ENCODE measurements at places on chromosomes 3 and 15.
A peak's percentile ranks its signal among the peaks of the same experiment; 100 is the strongest.

GRCh38 chr3:132898141-132898540, 140.1 kb upstream of the TMEM108 start:
- DNase-seq, result no peak

GRCh38 chr3:12356996-12357395, 68.1 kb downstream of the PPARG start:
- DNase-seq, result no peak

DNA sequence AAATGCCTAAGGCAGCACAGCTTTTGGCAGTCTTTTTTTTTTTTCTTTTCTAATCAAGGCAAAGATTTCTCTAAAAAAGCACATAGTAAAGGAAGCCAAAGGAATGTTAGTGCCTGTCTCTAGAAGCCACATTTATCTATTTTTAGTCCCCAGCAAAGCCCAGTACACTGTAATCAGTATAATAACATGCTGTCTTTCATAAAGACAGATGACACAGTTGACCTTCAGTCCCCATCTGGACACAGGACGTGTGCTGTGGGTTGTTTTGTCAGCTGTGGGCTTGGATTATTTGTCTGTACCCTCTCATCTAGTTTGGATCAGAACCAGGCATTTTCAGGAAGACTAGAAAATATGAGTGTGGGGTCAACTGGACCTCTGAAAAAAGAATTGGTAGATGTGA, 110.4 kb upstream of the CTNNB1 start:
- DNase-seq, result no peak

GRCh38 chr3:134348524-134348923, 25.7 kb downstream of the AMOTL2 start:
- DNase-seq, result no peak

- DNase-seq, result no peak
Measured at GRCh38 chr15:78082106-78082742, 4.7 kb upstream of the TBC1D2B start.

GRCh38 chr3:151480492-151480891, 19.6 kb upstream of the IGSF10 start:
- no peak for DNase-seq

DNA sequence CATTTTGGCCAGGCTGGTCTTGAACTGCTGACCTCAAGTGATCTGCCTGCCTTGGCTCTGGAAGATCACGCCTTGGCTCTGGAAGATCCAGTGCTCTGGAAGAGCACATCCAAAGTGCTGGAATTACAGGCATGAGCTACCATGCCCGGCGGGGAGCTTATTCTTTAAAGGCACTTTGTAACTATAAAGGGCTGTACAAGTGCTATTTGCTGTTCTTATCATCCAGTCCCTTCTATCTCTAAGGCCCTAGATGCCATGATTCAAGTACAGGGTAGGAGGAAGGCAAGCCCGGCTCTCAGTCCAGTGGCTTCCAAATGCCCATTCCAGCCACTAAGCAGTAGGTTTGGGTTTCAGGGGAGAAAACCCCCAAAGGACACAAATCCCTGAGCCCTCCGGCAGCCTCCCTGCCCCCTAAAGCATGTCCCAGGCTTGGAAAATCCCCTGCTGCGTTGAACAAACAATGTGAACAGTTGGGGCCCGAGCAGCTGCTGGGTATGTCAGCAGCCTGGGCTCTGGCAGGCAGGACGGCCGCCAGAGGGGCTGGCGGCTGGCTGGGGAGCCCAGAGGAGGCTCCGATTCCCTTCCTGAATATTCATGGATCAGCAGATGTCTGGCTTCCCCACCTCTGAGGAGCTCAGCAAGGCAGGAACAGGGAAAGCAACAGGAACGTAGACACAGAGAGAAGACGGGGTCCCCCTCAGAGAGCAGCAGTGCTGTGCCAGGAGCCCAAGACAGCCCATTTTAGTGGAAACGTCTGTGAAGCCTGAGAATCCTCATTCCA, 7.7 kb downstream of the IGDCC4 start:
- DNase-seq, result no peak

DNA sequence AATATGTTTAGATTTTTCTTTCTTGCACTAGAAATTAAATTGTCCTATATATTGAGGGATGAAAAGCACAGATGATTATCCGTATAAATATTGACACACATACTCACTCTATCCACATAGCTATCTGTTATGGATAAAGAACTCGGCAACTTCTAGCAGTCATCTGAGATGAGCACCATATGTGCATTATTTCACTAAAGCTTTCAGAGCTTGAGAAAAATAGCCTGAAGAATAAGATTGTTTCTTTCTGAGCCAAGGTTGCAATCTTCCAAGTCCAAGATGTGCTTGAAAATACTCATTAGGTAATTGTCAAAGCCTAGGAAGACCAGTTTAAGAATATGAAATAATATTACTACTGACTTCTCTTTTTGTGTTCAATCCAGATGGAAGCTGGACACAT, 40.5 kb downstream of the COL8A1 start:
- DNase-seq, result no peak

DNA sequence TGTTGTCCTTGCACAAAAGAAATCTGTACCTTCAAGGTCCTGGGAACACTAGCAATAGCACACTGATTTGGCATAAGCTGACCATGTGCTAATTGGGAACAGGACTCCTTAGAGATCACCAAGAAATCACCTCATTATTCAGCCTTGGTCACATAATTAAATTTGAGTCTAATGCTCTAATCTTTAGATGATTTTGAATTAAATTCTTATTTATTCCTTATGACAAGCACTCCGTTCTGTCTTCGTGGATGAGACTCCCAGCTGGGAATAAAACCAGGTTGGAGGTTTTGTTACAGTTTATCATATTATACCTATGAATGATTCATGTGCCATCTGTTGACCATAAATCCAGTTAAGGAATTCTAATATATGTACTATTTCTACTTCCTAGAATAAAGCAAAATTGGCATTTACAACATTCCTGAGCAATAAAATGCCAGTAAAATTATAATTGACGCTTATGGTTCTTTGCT, 162.2 kb downstream of the MYRIP start:
- no peak for DNase-seq

GRCh38 chr3:126056681-126057500, 27.0 kb downstream of the SLC41A3 start:
- no peak for DNase-seq

- no peak for DNase-seq
Measured at GRCh38 chr3:9180764-9181117, 68.7 kb downstream of the SRGAP3 start.

GRCh38 chr3:128313935-128314334, 152.8 kb downstream of the DNAJB8 start:
- no peak for DNase-seq

DNA sequence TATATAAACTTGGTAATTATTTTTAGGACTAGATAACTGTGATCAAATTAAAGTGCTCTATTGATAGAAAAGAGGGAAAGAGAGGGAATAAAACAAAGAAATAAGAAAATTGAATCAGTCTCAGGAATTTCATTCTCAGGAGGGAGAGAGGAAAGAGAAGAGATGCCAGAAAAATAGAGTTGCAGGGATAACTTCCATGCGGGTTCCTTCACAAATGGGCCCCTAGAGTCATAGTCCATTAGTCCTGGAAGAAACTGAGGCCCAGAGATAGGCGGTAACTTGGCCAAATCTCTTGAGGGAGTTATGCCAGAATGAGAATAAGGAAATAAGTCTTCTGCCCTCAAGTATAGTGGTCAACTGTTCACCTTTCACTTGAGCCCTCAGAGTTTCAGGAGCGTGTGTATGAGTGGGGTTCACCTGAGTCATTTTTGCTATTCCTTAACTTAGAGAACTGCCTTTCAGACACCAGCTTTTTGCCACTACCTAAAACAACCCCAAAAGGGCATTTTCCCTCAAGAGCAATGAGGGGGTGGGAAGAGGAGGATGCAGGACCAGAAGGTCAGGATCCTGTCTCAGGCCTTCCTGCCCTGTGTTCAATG, 192.6 kb downstream of the MEX3B start:
- DNase-seq, result no peak

GRCh38 chr3:172580680-172581401, 57.6 kb upstream of the TNFSF10 start:
- DNase-seq, result no peak

DNA sequence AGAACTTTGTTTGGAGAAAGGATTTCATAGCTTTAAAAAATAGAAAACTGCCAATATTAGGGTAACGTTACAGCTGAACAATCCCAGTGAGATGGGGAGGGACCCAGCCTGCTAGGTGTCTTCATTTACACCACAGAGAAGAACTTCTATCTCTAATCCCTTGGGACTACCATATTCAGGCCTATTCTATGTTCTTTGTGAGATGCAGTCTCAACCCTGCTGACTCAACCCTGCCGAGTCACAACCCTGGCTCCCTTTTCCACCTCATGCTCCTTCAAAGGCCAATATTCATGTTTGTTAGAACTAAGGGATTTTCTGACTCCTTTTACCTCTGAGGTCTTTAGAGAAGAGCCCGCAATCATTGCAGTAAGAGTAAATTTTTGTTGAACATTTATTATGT, 350.5 kb downstream of the EPHB1 start:
- no peak for DNase-seq

DNA sequence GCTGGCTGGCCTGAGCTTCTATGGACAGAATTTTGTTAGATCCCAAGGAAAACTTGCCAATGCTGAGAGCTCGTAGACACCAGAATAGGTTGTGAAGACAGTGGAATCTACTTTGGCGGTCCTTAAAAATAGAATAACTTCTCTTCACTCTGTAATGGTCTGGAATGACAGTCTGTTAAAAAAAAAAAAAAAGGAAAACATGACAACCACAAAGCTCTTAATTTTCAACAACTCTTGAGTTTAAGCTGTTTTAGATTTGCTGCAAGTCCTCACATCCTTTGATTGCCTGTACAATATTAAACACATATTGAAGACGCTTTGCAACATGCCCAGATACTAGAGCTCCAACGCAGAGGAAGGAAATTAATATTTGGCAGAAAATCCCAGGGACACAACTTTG, 122.8 kb upstream of the GALNT15 start:
- no peak for DNase-seq

GRCh38 chr3:71581457-71582035, 2.0 kb downstream of the FOXP1 start:
- DNase-seq, result peak; percentile 15

GRCh38 chr3:197586181-197586580, 30.4 kb upstream of the BDH1 start:
- DNase-seq, result no peak

- no peak for DNase-seq
Measured at GRCh38 chr3:157610876-157611535, 107.8 kb upstream of the VEPH1 start.

DNA sequence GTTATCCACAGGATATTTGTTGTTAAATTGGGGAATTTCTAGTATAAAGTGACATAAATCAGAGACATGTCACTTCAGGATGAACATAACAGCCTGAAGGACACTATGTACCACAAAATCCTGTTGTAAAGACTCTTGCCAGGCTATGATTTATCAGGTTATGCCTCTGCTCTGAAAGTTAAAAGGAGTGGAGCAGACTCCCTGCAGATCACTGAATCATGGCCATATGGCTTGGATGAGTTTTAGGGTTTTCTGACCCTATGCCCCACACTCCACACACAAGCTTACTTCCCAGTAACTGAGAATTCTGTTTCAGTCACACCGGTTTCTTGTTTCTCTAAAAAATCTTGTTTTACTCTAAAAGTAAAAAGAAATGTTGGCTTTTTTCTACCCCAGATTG, 869.4 kb downstream of the NAALADL2 start:
- DNase-seq, result no peak

- DNase-seq, result no peak
Measured at GRCh38 chr15:49760749-49761148, 139.9 kb downstream of the DTWD1 start.

DNA sequence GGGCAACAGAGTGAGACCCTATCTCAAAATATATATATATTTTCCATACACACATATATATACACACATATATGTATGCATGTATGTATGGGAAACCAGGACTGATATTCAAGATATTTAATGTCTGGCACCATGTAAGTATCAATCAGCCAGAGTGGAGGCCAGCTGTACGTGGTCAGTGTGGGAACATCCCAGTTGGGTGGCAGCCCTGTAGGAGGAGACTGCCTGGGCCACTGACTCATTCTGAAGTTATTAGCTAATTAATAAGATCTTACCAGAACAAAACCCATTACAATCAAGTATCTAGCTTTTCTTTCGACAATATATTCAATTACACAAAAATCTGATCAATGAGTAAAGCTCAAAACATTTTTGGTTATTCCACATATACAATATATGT, 85.1 kb upstream of the OCA2 start:
- DNase-seq, result no peak

DNA sequence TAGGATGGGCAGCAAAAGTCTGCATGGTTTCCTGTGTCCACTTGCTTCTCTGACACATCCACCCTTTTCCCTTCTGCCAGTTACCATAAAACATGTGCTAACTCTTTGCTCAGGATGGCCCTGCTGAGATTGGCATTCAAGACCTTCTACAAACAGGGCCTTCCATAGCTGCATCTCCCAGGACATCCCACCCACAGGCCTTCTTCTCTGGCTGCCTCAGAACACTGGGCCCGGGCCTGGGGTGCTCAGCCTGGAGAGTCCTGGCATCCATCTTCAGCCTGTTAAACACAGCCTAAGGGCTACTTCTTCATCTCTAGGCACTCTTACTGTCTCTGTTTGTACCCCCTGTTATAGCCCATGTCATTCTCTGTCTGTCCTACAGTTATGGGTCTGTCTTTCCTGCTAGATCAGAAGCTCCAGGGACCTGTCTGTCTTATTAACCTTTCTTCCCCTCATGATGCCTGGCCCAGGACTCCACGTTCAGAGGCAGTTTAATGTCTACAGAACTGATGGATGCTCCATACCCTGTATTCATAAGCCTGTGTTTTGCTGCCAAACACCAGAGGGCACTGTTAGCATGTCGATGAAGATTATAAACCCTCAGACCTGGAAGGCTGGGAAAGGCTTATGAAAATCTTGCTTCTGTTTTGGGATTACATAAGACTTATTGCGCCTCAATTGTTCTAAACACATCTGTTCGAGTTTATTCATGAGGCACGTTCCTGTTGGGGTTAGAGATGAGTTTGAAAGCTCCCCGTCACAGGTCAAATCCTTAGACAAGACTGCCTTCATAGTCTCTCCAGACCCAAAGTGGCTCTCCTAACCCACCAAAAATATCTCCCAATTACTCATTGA, 16.5 kb downstream of the SEMA3G start:
- no peak for DNase-seq

GRCh38 chr3:36893137-36893557, 51.7 kb downstream of the TRANK1 start:
- DNase-seq, result no peak

- no peak for DNase-seq
Measured at GRCh38 chr15:78641102-78641748, at the start of gene CHRNB4. TSS of gene CHRNB4 (minus strand) at chr15:78641210. CDS start at chr15:78641133, 77 bp downstream.

DNA sequence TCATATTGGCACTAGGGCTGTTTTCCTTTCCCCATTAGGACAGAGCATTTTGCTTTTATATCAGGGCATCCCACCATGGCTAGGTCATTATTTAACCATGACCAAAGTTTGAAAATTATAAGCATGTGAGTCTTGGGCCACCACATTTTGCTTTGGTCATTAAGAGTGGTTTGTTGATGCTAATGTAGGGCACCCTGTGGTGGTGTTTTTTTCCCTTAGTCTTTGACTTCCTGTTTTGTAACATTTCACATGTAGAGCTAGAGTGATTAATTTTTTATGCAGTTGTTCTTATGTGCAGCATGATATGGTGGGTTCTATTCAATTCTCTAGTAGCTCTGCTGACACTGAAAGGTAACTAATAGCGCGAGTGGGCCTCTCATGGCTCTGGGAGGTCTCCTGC, 249.6 kb upstream of the ROBO1 start:
- no peak for DNase-seq

- no peak for DNase-seq
Measured at GRCh38 chr3:20310629-20311028, 124.6 kb upstream of the SGO1 start.

GRCh38 chr3:184332370-184333090, 4.9 kb upstream of the FAM131A start:
- no peak for DNase-seq
